IPS DF 6.9 (cell line): ENCODE measurements at places on chromosomes 4 and X.

DNA sequence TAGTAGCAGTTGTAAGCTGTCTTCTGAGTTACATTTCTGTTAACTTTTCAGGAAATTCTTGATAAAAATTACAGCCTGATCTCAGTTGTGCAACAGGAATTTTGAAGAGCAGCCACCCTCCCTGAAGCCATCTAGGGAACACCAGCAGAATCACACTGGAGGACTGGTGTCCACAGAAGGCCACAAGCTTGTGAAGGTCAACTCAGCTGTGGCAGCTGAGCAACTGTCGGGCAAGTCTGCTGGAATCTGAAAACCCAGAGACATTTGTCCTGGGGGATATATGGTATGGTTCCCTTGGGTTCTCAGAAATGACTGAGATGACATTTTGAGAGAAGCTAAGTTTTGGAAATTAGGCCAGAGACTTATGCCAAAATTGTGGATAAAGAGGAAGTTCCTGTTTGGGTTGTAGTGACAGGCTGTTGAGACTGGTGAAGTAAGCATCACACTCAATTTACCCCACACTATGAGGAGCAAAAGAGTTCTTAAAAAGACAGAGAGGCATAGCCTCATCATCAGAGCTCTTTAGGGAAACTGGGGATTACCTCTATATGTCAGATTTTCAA, 78.1 kb upstream of the TNIP3 start:
- no peak for DNase-seq

DNA sequence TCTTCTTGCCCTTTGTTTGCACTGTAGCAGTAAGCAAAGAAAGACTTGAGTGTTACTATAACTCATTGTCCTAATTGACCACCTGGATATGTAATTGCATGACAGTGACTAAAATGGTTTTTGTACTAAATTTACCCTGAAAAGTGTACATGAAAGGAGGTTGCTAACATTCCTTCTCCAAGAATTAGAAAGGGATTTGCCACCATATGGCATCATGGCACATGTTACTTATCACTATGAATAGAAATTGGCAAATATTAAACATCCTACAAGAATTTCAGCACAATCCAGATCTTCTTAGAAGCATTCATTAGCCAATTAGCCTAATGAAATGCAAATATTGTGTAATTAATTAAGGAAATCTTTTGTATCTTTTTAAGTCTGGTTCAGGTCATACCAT, 834.2 kb downstream of the STPG2 start:
- DNase-seq = no peak

DNA sequence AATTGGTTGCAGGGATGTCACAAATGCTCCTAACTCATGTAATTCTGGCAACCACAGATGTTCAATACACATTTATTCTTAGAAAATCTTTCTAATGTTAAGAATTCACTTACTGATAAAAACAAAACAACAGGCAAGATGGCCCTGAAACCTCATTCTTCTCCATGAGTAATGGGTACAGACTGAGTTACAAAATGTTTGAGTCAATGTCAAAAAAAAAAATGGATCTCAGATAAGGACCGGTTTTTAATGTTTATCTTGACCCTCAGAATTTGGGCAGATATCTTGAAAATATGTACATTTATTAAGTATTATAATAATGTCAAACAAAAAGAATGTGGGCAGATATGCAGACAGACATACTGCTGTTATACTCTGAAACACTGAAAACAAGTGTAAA, 1.8 kb upstream of the SULT1E1 start:
- no peak for DNase-seq

GRCh38 chr4:5888222-5889001, 4.5 kb downstream of the CRMP1 start:
- DNase-seq = no peak
